ENCODE measurements at places on chromosomes 1 and 21.

DNA sequence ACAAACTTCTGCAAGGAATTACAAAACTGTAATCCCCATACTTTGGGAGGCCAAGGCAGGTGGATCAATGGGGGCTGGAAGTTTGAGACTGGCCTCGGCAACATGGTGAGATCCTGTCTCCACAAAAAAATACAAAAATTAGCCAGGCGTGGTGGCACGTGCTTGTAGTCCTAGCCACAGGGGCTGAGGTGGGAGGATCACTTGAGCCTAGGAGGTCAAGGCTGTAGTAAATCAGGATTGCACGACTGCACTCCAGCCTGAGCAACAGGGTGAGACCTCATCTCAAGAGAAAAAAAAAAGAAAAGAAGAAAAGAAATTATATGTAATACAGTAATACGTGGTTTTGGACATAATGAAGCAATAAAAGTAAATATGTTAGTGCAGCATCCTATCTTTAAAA is 138.2 kb downstream of the COP1 start:
- no peak for DNase-seq

- no peak for DNase-seq
Observed at GRCh38 chr1:162725301-162725837, 65.1 kb upstream of the HSD17B7 start.

GRCh38 chr1:155226910-155227260 is 18.4 kb downstream of the MTX1 start:
- DNase-seq = peak; percentile 70

GRCh38 chr1:210049616-210050015 is 111.6 kb downstream of the SYT14 start:
- no peak for DNase-seq

DNA sequence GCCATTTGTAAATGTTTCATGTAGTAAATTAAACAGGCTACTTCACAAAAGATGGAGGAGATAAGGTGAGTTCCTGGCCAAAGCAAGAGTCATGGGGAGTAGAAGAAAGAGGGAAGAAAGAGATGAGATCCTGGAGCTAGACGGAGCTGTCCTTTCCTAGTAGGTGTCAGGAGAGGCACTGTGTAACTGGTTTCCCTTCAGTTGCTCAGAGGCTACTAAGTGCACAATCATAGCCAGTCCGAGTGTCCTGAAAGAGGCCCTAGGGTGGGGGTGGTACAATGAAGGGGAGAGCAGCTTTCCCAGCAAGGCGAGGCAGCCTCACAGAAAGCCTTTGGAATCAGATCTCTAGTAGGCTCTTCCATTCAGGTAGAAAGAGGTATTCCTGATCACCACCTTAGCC is 390.9 kb downstream of the KCNH1 start:
- DNase-seq = no peak

DNA sequence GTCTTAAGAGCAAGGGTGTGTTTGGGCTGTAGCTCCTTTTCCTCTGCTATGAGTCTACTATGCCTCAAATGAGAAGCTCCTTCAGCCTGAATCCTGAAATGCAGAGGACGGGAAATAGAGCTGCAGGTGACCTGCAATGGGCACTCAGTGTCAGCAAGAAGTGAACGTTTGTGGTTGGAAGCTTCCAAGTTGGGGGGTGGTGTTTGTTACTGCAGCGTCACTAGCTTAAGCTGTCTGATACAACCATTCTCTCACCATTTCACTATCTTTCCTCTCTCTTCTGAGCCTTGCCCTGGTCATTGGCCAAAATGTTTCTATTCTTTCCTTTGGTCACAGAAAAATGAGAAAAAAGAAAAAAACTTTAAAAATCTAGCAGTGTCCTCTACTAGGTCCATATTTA is 19.4 kb downstream of the TRIM67 start:
- no peak for DNase-seq

GRCh38 chr1:156198831-156199349 is 5.0 kb downstream of the SLC25A44 start:
- DNase-seq = no peak

DNA sequence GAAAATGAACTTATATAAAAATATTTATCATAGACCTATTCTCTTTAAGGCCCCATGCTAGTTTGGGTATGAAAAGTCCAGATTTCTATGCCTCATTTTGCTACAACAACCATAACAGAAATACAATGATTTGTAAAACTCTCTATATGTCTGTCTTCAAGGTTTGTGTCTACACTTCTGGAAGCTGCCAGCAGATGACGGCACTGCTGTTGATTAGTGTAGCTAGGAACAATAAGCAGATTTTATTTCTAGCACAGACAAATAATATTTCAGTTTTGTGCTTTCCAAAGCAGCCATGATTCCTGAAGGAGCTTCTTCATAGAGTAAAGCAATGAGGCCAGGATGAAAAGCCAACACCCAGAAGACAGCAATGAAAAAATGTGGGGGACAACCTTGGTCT is 779.6 kb upstream of the ADGRL2 start:
- no peak for DNase-seq

GRCh38 chr1:205775717-205776056 is 405 bp upstream of the RAB29 start:
- DNase-seq = peak; percentile 15

GRCh38 chr1:4128616-4129015 is 228.5 kb upstream of the C1orf174 start:
- DNase-seq = no peak

- no peak for DNase-seq
Observed at GRCh38 chr1:18750600-18750999, 108.9 kb downstream of the TAS1R2 start.

GRCh38 chr1:155188268-155188667 is 14.6 kb downstream of the TRIM46 start:
- no peak for DNase-seq

DNA sequence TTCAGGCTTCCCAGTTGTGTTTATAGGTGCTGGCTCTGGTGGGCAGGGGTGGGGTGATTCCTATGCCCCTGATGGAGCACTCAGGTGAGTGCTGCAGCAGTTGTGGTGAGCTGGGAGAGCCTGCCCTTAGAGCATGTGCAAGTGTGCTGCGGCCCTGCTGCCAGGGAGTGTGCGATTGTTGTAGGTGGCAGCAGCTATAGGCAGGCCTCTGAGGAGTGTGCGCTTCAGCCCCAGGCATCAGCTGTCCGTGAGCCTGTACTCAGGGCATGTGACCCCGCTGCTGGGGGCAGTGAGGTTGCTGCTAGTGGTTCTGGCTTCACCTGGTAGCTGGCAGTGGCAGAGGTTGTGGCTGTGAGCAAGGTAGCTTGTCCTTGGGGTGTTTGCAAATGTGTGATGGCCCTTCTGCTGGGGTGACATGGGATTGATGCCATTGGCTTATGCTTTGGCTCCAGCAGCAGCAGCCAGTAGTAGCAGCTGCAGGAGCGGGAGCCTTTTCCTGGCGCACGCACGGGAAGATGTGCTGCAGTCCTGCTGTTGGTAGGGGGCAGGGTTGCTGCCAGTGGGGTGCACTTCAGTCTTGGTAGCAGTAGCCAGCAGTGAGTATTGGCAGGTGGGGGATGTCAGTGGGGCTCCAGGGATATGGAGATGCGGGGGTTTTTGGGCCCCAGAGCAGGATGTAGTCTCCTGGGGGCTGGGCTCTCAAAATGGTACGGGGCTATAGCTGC is 37.7 kb downstream of the SYCP1 start:
- DNase-seq = no peak

GRCh38 chr21:35256468-35256988 is 207.4 kb upstream of the RUNX1 start:
- no peak for DNase-seq
